Muscle of leg (tissue), 16 donors: ENCODE measurements at places on chromosomes 11 and 22. TPM values are rescaled to one million over a fixed set of nuclear protein-coding genes. Genes with fewer than 3 reads are reported as not detected.
A peak's percentile ranks its signal among the peaks of the same experiment; 100 is the strongest.

DNA sequence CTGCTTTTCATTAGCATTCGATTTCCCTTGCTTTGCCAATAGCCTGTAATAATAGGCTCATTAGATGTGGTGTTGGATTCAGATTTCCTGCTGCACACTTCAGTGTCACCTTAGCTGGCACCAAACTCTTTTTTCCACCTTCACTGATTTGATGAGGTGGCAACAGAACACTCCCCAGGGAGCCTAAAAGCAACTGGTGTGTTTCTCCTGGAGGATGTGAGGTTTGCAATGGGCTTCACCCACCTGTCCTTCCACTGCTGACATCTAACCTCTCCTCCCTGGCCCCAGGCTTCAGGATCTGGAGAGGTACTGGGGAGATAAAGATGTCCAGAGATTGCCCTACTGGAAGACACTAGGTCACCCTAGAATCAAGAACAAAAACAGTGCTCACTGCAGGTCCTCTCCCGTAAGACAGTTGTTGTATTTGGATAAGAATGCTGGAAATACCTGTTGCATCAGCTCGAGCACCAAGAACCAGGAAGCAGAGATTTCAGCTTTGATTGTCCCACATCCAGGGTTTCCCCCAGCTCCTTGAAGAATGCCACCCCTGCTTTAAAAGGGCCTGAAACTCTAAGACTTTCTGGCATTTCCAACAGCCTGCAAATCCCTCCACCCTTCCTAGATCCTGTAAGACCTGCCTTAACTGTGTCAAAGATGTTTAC lies 96.9 kb downstream of the SLC1A2 start:
- peak overlapping the region; percentile 74 for H3K27ac ChIP-seq
- no peak for DNase-seq
- no peaks in the 10 kb centered on the region for H3K36me3 ChIP-seq

DNA sequence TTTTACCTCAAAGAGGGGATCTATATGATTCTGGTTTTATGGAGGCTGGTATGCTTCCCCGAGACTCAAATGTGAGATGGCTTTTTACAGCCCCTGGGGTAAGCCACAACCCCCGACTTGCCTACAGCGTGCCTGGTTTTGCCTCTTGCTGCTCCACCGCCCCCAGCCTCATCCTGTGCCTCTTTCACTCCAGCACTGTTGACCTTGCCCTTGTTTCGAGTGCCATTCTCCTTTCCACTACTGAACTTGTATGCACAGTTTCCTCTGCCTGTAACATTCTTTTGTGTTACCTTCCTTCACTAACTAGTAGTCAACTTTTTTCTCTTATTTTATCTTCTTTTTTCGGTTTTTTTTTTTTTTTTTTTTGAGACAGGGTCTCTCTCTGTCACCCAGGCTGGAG lies 219.0 kb upstream of the ZBED5 start:
- H3K27ac ChIP-seq: no peak overlapping the region
- no peak overlapping the region for H3K4me3 ChIP-seq
- no peaks in the 10 kb centered on the region for H3K27me3 ChIP-seq
- no peak for DNase-seq

GRCh38 chr11:87917111-87917510 lies 258.1 kb downstream of the RAB38 start:
- H3K27ac ChIP-seq: no peak overlapping the region
- no peaks in the 10 kb centered on the region for H3K4me1 ChIP-seq
- no peaks in the 10 kb centered on the region for H3K27me3 ChIP-seq

GRCh38 chr22:48849219-48849912 lies 978.3 kb downstream of the BRD1 start:
- peaks cover 12% of the 10 kb centered on the region for H3K4me1 ChIP-seq
- no peak for DNase-seq
- no peak overlapping the region for H3K4me3 ChIP-seq
- H3K36me3 ChIP-seq: no peaks in the 10 kb centered on the region

DNA sequence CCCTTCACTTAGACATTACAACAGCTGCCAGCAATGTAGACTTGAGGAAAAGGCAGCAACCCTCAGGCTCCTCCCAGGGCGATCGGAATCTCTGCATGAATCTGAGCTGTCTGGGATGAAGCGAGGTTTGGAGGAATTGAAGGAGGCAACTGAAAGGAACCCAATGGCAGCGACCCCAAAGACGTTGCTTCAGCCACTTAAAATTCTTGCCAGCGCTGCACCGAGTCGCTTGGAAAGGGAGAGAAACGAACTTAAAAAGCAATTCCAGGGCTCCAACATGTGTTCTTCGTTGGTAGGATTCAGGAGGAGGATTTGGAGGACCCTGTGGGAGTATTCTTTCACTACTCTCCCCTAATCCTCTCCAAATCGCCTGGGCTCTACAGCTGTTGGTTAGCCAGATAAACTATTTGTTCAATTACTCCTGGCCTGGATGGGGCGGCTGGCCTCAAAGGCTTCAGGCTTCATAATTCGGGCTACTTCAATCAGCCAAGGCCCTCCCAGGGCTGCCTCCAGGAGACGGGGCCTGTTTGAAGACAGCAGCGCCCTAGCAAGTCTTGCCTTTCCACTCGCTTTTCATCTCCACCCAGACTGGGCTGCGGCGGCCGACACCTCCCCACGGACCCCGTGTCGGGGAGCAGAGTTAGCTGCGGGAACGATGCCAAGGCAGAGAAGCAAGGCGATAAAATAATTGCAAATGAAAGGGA lies 72.4 kb upstream of the TMEM45B start:
- H3K27me3 ChIP-seq: peaks cover 3% of the 10 kb centered on the region
- H3K27ac ChIP-seq: peak overlapping the region; percentile 67
- DNase-seq: peak; percentile 79

GRCh38 chr22:41970601-41971000 lies 1.4 kb downstream of the SEPTIN3 start:
- no peak overlapping the region for H3K27ac ChIP-seq
- H3K4me3 ChIP-seq: no peak overlapping the region
- peaks cover 26% of the 10 kb centered on the region for H3K27me3 ChIP-seq
- H3K36me3 ChIP-seq: no peaks in the 10 kb centered on the region
- no peak for DNase-seq
- H3K4me1 ChIP-seq: no peaks in the 10 kb centered on the region

DNA sequence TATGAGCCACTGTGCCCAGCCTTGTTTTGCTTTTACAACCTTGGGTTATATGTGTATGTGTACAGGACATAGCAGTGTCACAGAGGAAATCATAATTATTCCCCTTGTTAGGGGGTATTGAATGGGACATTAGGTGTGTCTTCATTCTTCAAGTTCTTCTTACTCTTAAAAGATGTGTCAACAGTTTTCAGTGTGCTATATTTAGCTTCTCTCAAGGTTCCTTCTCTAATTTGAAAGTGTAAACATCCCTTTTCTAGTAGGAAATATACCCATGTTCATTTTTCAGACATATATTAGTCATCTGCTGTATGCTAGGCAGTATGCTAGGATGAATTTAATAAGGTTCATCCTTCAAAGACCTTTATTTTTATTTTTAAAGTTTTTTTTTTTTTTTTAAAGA lies 17.1 kb downstream of the PCF11 start:
- H3K27ac ChIP-seq: no peak overlapping the region
- peaks cover 3% of the 10 kb centered on the region for H3K4me1 ChIP-seq
- no peak overlapping the region for H3K4me3 ChIP-seq
- peaks cover 39% of the 10 kb centered on the region for H3K36me3 ChIP-seq

DNA sequence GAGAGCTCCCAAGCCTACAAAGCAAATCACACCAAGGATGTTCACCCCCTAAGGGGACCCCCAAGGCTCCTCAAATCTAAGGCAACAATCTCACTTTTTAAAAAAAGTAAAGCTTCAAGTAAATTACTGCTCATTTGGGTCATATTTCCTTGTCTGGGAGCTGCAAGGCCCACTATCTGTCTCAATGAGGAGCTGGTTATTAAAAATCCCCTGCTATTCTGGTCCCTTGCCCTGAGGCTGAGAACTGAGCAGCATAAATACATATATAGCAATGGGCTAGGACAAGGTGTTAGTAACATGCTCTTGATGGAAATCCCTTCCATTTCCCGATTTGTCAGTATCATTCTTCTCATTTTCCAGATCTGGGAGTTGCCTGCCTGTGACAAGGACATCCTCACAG lies 119.2 kb downstream of the ETS1 start:
- H3K36me3 ChIP-seq: peaks cover 34% of the 10 kb centered on the region
- DNase-seq: no peak
- H3K4me1 ChIP-seq: peaks cover 26% of the 10 kb centered on the region
- H3K27me3 ChIP-seq: no peaks in the 10 kb centered on the region

- peaks cover 28% of the 10 kb centered on the region for H3K27me3 ChIP-seq
- peaks cover 15% of the 10 kb centered on the region for H3K4me1 ChIP-seq
- no peak for DNase-seq
Observed at GRCh38 chr11:115613986-115614632, 109.9 kb upstream of the CADM1 start.

DNA sequence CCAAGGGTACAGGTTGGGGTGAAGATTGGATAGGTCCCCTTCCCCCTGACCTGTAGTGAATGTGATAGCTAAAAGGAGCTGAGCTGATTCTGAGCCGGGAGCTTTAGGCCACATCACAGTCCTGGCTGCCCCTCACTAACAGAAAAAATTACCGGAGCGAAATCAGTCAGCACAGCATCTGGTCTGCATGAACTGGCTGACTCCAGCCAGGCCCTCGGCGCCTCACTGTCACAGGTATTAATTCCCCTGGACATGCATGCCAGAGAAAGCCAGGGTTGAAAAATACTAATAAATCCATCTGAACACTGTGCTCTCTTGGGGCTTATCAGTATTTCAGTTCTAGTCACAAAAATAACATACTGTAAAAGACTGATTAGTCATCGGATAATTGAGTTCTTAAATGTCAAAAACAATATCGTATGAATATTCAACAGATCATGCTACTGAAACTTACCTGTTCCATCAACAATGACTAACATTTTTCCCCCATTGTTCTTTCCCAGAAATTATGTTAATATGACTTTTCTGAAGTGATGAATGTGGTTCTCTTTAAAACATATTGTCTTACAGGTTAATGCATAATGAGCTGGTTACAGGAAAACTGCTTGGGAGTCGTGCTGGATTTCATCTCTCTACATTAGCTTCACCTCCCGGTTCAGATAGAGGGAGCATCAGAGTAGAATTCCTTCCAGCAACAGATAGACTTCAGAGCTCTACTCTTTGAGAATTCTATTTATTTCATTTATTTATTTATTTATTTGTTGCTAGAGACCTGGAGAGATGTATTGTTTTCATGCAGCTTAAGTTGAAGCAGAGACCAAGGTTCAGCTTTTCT lies 387.7 kb downstream of the NXPE2 start:
- no peaks in the 10 kb centered on the region for H3K36me3 ChIP-seq
- no peaks in the 10 kb centered on the region for H3K4me1 ChIP-seq
- no peak overlapping the region for H3K4me3 ChIP-seq
- no peak overlapping the region for H3K27ac ChIP-seq

DNA sequence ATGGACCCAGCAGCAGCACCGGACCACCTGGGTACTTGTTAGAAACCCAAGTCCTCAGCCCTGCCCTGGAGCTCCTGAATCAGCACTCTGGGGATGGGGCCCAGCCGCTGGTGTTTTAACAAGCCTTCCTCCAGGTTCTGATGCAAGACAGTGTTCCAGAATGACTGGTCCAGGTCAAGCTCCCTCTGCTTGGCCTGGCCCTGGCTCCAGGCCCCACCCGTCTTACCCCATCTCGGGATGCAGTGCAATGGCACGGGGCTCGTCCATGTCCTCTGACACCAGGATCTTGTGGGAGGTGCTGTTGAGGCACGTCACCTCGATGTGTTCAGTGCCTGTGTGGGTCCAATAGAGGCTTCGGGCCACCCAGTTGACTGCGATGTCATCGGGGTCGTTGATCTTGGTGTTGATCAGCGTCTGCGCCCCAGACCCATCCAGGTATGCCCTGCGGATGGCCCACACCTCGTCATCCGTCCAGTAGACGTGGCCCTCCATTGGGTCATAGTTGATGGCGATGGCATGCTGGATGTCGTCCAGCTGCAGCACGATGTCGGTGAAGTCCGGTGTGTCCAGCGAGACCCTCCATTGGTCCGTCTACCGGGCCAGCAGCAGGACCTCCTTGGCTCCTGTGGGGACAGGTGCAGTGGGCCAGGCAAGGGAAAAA lies 140.3 kb downstream of the CRYBB2 start:
- H3K4me3 ChIP-seq: no peak overlapping the region
- H3K27me3 ChIP-seq: no peaks in the 10 kb centered on the region
- H3K4me1 ChIP-seq: peaks cover 20% of the 10 kb centered on the region
- H3K27ac ChIP-seq: no peak overlapping the region

DNA sequence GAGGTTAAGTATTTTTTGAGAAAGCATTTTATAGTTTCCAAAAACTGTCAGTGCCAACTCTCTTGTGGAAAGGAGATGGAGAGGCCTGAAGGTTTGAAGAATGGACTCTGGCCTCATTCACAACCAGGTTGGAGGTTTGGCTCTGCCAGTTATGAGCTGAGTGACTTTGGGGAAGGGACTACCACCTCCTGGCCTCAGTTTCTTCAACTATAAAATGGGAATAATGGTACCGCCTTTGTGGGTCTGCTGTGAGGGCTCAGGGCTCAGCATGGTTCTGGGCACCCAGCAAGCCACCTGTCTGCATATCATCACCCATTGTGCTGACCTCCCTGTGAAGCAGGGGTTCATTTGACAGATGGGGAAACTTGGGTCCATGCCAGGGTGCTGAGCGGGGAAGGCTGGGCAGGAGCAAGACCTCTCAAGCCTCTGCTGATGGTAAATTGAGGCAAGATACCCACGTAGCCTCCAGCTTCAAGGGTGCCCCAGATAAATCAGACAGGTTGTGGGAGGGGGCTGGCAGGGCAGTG lies 3.5 kb upstream of the LIF start:
- peaks cover 71% of the 10 kb centered on the region for H3K4me1 ChIP-seq
- H3K27me3 ChIP-seq: peaks cover 42% of the 10 kb centered on the region
- H3K4me3 ChIP-seq: no peak overlapping the region
- H3K36me3 ChIP-seq: no peaks in the 10 kb centered on the region

- H3K4me3 ChIP-seq: no peak overlapping the region
- peak overlapping the region; percentile 82 for H3K27ac ChIP-seq
- no peaks in the 10 kb centered on the region for H3K27me3 ChIP-seq
- H3K4me1 ChIP-seq: peaks cover 67% of the 10 kb centered on the region
- peaks cover 34% of the 10 kb centered on the region for H3K36me3 ChIP-seq
- peak; percentile 89 for DNase-seq
Observed at GRCh38 chr11:43923406-43924111, 18.9 kb upstream of the C11orf96 start.

DNA sequence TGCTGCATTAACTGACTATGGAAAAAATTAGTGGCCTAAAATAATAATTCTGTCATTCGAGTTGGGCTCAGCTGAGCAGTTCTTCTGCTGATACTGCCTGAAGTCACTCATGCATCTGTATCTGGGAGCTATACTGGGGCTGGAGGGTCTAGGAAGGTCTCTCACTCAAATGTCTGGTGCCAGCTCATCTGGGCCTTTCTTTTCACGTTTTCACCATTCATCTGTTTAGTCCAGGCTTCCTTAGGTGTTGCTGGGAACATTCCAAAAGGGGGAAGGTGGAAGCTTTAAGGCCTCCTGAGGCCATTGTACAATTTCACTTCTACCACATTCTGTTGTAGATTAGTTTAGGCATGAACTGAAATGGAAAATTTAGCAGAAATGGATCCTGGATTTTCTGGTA lies 28.0 kb downstream of the YAP1 start:
- H3K36me3 ChIP-seq: peaks cover 4% of the 10 kb centered on the region
- no peak overlapping the region for H3K4me3 ChIP-seq
- H3K27me3 ChIP-seq: no peaks in the 10 kb centered on the region
- no peak overlapping the region for H3K27ac ChIP-seq
- no peaks in the 10 kb centered on the region for H3K4me1 ChIP-seq

Gene SLC25A22
- 15.5 TPM for polyA plus RNA-seq

Gene MS4A2
- 0.29 TPM for polyA plus RNA-seq

Gene DEAF1
- polyA plus RNA-seq: 32.2 TPM

Gene DEUP1
- not detected for polyA plus RNA-seq
